ENCODE measurements at places on chromosomes 1 and 21.

- no peak for DNase-seq
Measured at GRCh38 chr21:44057055-44057454, 44.9 kb downstream of the TRAPPC10 start.

DNA sequence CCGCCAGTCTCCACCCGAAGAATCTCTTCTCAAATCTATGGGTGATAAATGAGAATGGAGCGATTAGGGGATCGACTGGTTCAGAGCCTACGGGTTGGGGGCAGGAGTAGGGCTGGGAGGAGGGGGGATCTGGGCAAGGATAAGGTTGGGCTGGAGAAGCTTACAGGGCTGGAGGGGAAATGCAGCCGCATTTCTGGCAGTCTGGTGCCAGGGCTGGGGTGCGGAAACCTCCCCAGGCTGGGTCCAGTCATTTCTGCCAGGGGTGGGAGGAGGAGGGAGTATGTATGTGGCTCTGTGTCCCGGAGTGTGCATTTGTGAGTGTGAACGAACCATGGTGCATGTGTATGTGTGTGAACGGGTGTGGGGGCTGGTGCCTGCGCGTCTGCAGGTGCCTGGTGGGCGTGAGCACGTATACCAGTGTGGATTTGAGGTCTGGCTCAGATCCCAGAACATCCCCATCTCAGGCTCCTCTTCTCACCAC lies 10.2 kb downstream of the C1orf216 start:
- no peak for DNase-seq

- DNase-seq, result no peak
Measured at GRCh38 chr1:160608514-160608913, 29.2 kb upstream of the CD84 start.

- DNase-seq, result peak; percentile 25
Measured at GRCh38 chr1:39720094-39720999, 18.3 kb upstream of the PPIE start.

- peak; percentile 16 for DNase-seq
Measured at GRCh38 chr1:219066631-219067349, 106.9 kb upstream of the LYPLAL1 start.

DNA sequence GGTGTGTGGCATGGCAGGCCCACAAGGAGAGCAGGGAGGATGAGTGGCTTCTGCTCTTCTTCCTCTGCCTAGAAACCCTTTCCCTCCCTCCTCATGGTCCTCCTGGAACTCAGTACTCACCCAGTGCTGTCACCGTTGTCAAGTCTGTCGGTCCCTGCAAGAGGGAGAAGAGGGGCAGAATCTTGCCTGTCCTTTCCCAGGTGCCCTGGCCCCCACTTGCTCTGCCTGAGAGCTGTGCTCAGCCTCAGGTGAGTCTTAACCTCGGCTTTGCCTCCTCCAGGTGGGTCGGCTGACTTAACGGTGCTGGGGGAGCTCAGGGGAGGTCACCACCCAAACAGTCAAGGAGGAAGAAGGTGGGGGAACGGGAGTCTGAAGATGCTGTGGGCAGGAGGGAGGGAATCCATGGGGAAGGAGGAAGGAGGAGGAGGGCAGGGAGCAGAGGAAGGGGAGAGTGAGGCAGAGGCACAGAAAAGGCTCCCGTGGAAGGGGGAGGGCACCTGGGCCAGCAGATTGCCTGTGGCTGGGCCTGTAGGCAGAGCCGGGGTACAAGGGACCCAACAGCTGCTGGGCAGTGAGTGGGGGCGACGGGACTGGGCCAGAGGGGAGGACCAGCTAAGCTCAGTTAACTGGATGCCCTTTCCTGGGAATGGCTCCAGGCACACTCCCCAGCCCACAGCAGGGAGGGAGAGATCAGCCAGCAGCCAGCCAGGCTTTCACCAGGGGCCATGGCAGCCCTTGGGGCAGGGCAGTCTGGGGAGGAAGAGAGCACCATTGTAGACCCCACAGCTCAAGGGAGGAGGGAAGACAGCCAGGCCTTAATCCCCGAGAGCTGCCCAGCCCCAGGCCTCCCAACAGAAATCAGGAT lies 26.3 kb downstream of the CTNNBIP1 start:
- DNase-seq, result no peak

- DNase-seq, result peak; percentile 25
Measured at GRCh38 chr1:196660852-196661251, 9.0 kb downstream of the CFH start.

DNA sequence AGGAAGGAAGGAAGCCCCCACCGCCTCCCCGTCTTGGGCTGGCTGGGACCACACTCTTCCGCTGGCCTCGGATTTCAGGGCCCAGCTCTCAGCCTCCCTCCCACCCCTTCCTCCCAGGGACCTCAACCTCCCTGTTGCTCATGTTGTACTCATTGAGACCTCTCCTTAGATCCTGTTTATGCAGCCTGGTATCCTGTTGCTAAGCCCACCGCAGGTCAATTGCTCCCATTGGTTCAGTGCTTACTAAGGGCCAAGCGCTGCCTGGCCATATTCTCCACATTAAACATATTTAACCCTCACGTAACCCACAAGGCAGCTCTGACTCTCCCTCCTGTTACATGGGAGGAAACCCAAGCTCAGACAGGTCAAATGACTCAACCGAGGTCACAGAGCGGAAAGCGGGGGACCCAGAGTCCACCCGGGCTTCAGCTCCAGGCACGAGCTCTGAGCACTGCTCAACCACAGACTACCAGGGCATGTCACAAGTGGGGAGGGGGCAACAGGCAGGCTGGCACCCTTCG lies 23.2 kb upstream of the H6PD start:
- no peak for DNase-seq

DNA sequence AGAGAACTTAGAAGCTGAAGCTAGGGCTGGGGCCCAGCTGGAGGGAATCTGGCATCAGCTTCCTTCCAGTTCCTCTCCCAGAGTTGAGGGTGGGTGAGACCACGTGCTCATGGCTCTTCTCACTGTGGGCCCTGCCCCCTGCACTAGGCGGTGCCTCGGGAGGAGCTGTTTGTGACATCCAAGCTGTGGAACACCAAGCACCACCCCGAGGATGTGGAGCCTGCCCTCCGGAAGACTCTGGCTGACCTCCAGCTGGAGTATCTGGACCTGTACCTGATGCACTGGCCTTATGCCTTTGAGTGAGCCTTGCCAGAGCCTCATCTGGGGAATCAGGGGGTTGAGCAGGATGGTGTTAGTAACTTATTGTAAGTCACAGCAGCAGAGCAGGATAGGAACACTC lies 16.1 kb downstream of the AKR1A1 start:
- no peak for DNase-seq

GRCh38 chr21:45018131-45019075 lies 56.0 kb upstream of the ADARB1 start:
- peak; percentile 58 for DNase-seq

DNA sequence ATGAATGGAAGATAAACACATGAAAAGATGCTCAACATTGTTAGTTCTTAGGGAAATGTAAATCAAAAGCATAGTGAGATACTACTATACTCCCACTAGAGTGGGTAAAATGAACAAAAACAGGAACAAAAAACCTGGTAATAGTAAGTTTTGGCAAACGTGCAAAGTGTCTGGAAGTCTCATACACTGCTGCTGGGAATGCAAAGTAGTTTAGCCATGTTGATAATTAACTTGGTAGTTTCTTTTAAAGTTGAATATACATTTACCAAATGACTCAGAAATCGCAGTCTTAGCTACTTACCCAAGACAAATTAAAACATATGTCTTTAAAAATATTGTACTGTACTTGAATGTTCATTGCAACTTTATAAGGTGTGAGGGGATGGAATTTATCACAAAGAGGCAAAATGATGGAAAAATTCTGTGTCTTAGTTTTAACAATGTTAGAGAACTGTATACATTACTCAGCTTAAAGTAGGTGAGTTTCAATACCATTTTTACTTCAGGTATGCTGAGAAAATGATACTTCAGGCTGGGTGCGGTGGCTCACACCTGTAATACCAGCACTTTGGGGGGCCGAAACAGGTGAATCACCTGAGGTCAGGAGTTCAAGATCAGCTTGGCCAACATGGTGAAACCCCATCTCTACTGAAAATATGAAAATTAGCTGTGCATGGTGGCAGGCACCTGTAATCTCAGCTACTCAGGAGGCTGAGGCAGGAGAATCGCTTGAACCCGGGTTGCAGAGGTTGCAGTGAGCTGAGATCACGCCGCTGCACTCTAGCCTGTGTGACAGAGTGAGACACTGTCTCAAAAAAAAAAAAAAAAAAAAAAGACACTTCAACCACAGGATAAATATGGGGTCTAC lies 102.3 kb downstream of the PDE4B start:
- no peak for DNase-seq

DNA sequence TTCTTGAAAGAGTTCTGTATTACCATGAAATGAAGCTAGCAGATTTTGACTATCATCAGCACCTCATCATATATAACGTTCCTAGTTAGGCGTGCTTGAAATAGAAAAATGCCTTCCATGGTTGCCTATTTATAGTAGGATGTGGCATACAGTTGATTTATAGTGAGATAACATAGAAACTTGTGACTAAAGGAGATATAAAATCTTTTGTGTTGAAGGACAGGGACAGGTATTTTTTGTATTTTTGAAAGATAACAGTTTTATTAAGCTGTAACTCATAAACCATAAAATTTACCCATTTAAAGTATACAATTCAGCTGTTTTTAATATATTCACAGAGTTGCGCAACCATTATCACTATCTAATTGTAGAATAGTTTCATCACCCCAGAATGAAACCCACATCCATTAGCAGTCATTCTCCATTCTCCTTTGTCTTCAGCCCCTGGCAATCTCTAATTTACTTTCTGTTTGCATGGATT lies 19.3 kb downstream of the SPEN start:
- DNase-seq, result no peak

DNA sequence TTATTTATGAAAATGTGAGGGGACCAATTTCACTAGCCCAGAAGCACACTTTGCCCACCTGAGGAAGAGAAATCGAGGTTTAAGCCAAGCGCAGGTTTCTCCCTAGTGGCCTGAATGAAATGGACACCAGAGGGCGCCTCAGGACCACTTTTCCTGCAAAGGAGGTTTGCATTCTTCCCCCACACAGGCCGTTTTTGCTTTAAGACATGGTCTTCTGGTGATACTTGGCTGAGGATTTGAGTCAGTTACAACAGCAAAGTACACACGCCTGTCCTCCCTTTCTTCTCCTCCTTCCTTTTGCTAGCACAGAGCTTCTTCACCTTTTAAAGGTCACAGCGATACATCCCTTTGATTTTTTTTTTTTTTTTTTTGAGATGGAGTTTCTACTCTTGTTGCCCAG lies 5.4 kb downstream of the PLA2G2E start:
- peak; percentile 87 for DNase-seq

DNA sequence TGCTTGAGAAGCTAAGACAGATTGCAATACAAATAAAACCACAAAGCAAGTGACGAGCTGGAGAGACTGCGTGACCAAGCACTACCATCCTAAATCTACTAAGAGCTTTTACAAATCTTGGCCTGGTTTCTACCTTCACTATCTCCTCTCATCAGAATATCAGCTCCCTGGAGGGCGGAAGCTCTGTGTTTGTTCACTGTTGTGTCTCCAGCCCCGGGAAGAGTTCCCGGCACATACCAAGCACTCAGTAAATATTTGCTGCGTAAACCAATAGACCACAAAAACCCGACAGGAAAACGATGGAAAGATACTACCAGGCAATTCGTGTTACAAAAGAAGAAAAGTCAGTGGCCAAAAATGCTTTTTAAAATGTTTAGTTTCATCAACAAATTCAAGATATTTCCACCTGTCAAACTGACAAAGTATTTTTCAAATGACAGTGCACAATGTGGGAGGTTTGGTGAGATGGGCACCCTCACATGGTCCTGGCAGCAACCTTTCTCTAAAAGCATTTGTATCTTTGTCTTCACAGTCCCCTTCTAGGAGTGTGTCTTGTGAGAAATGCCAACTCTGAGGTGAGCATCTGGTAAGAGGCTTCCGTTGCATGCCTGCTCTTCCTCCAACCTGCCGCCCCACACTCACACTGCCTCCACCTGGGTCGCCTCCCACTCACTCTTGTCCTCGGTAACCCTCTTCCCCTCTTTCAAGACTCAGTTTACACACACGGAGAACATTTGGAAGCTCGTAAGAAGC lies 34.7 kb downstream of the SLC1A7 start:
- DNase-seq, result peak; percentile 80

GRCh38 chr1:33045814-33046213 lies 9.1 kb upstream of the AK2 start:
- no peak for DNase-seq

DNA sequence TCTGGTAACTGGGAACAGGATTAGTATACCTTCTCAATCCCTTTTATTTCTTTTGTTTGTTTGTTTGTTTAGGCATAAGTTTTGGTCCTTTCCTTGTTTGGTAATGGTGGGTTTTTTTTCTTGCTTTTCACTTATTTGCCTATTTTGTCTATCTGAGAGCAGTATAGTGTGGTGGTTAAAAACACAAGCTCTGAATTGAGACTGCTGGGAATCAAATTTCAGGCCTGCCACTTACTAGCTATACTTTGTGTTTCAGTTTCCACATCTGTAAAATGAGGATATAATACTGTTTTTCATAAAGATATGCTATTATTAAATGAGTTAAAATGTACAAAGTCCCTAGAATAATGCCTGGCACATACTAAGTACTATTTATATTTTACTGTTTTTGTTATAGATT lies 81.6 kb upstream of the IVNS1ABP start:
- no peak for DNase-seq

GRCh38 chr1:22327411-22327810 lies 124.2 kb upstream of the ZBTB40 start:
- DNase-seq, result no peak

- DNase-seq, result no peak
Measured at GRCh38 chr1:37998913-37999429, 6.3 kb downstream of the FHL3 start.

DNA sequence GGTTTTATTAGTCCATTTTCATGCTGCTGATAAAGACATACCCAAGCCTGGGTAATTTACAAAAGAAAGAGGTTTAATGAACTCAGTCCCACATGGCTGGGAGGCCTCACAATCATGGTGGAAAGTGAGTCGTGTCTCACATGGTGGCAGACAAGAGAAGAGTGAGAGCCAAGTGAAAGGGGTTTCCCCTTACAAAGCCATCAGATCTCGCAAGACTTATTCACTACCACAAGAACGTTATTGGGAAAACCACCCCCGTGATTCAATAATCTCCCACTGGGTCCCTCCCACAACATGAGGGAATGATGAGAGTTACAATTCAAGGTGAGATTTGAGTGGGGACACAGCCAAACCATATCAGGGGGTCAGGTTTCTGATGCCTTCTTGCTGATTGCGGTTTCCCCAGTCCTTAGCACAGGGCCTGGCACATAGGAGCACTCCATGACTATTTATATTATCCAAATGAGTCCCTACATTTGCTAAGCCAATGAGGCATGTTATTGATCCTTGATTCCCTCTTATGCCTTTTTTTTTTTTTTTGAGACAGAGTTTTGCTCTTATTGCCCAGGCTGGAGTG lies 35.3 kb upstream of the PAXBP1 start:
- DNase-seq, result no peak

DNA sequence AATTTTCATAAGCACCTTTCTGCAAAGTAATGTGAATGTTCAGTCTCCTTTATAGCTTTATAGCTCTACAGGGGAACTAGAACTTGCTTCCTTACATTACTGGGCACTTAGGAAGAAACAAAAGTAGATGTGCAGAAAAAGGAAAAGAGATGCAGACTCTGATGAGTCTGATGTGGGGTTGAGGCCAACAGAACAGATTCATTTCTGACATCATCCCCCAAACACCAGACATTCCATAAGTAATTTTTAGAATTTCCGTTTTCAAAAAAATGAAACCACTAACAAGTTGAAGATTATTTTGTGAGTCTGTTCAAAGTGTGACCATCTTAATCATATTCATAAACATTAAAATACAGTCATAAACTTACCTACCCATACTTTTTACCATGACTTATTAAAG lies 96.0 kb downstream of the NRIP1 start:
- no peak for DNase-seq

GRCh38 chr1:242586360-242586680 lies 61.8 kb upstream of the PLD5 start:
- DNase-seq, result no peak

GRCh38 chr1:52403566-52404115 lies 582 bp downstream of the ORC1 start:
- DNase-seq, result peak; percentile 69

All from AG08396 (cell line).